Amniotic epithelial cell (primary cell): ENCODE measurements at places on chromosomes 2 and 18.

GRCh38 chr2:8171608-8172007 is 510.2 kb upstream of the ID2 start:
- no peak for DNase-seq

DNA sequence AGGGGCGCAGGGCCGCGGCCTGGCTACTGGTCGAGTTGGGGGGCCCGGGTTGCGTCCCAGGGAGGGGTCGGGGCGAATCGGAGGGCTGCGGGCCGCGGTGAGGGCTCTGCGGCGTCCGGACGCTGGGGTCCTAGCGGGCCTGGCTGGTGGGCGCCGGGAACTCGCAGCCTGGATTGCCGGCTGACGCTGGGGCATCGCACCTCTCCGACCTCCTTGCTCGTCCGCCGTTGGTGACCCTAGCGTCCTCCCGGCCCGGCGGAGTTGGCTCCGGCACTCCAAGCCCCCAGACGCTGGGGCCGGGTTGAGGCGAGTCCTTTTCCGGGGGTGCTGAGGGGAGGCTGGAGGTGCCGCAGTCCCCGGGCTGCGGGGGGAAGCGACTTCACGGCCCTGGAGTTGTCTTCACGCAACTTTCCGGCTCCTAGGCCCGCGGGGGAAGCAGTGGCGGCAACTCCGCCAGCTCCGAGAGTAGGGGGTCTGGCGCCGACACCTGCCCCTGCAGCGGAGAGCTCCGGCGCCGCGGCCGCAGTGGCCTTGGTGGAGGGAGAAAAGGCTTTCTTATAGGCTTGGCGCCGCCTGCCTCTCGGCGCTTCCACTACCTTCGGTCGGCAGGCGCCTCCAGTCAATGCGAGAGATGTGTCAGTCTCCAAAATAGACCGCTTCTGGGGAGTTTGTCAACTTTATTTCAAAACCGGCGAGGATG is 70.3 kb downstream of the HAUS1 start:
- peak; percentile 49 for DNase-seq

DNA sequence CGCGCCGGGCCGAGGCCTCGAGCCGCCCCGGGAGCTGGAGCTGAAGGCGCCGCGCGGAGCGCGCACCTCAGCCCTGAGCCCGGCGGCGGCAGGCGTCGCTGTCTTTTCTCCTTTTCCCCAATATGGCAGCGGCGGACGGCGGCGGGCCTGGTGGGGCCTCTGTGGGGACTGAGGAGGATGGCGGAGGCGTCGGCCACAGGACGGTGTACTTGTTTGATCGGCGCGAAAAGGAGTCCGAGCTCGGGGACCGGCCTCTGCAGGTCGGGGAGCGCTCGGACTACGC is 369 bp downstream of the SMCHD1 start:
- DNase-seq = peak; percentile 32

DNA sequence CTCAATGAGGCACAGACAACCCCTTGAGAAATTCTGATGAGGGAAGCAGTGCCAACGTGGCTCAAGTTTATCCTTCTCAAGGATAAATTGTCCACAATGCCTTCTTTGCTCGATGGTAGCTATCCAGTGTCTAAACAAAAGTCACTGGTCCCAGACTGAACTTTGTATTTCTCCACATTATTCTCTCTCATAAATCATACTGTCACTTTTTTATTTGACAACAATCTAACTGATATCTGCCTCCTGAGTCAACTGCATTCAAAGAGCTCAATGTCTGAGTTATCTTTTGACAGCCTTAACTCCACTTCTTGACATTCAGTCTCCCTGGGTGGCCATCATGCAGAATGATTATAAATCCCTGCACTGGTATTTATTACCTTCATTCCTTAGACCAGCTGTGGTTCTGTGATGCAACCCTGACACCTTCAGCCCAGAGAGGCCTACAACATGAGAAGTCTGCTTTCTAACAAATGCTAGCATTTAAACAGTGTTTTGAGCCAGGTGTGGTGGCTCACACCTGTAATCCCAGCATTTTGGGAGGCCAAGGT is 38.2 kb downstream of the IMMT start:
- DNase-seq = peak; percentile 21

- no peak for DNase-seq
Observed at GRCh38 chr2:165870346-165870745, 76.3 kb upstream of the GALNT3 start.

DNA sequence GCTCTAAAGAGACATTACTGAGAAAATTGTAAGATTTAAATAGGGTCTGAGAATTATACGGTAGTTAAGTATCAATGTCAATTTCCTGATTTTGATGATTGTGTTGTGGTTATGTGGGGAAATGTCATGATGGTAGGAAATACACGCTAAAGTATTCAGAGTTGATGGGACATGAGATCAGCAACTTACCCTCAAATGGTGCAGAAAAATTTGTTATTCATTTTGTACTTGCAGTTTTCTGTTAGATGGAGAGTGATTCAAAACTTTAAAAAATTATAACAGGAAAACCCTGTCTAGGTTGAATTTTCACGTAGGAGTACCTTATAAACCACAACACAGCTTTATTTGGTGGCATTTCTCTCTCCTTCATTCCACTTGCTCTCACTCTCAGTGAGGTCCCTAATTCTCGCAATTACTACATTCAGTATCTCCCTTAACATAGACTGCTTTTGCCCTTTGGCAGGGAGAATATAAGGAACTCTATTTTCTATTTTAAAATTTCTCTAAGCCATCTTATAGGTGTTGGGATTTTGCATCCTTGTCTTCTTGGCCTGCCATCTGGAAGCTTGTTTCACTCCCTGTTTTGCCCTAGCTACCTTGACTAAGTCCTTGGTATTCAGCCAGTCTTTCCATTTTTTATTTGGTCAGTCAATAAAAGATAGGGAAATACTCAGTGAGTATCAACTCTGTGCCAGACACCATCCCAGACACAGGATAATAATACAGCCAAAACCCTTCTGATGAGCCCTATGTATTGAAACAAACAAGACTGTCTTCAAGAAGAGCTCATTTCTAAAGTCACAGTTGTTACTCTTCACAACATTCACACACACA is 550.6 kb upstream of the ACVR2A start:
- no peak for DNase-seq

- peak; percentile 21 for DNase-seq
Observed at GRCh38 chr2:85804583-85804982, 50.8 kb downstream of the ATOH8 start.

- DNase-seq = no peak
Observed at GRCh38 chr2:124607679-124608078, 582.6 kb downstream of the CNTNAP5 start.

DNA sequence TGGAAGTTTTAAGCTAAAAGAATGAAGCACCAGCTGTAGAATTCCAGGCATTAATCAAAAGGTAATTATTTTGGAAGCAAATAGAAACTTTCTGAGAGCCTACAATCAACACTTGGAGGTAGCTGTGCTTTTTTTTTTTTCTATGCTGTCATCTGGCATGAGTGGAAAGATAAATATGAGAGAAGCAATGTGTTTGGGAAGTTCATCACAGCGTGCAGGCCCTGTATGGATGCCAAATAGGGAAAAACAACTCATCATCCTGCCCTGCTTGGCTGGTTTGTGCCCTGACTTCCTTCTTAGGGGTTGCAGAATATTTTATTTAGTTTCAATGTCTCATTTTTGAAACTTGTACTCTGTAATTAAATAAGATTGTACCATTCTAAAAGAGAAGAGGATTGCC is 437.4 kb downstream of the PIK3C3 start:
- no peak for DNase-seq

- DNase-seq = no peak
Observed at GRCh38 chr2:134181219-134181618, 72.7 kb upstream of the MGAT5 start.

GRCh38 chr2:225052703-225053102 is 10.4 kb upstream of the DOCK10 start:
- no peak for DNase-seq
